ENCODE measurements at places on chromosomes 7 and 10.

- peaks cover 32% of the 10 kb centered on the region for H3K4me1 ChIP-seq
- no peaks in the 10 kb centered on the region for H3K27me3 ChIP-seq
- DNase-seq: no peak
- peak overlapping the region; percentile 99 for H3K27ac ChIP-seq
These were observed 2.4 kb upstream of the ARID5B start for GRCh38 chr10:61899069-61899531.

- DNase-seq: no peak
- no peak overlapping the region for H3K4me3 ChIP-seq
- H3K4me1 ChIP-seq: peaks cover 58% of the 10 kb centered on the region
These were observed 37.1 kb upstream of the EZH2 start for GRCh38 chr7:148921189-148921588.

- H3K36me3 ChIP-seq: no peaks in the 10 kb centered on the region
- H3K27ac ChIP-seq: no peak overlapping the region
- H3K4me3 ChIP-seq: no peak overlapping the region
- peaks cover 15% of the 10 kb centered on the region for H3K4me1 ChIP-seq
- peaks cover 5% of the 10 kb centered on the region for H3K27me3 ChIP-seq
These were observed 408.1 kb downstream of the AUTS2 start for GRCh38 chr7:70006261-70006920.

DNA sequence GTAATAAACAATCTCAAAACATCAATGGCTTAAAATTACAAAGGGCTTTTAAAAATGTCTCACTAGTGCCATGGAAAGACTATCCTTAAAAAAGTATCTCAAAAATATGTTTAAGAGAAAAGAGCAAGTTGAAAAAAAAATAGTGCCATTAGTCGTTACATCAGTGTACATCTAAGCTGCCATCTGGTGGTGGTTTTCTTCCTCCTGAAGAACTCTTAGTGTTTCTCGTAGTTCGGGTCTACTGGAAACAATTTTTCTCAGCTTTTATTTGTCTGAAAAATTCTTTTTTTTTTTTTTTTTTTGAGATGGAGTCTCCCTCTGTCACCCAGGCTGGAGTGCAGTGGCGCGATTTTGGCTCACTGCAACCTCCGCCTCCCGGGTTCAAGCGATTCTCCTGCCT lies 5.9 kb upstream of the GARIN1A start:
- no peak overlapping the region for H3K4me3 ChIP-seq
- H3K36me3 ChIP-seq: peaks cover 12% of the 10 kb centered on the region
- H3K27me3 ChIP-seq: no peaks in the 10 kb centered on the region
- H3K27ac ChIP-seq: no peak overlapping the region

DNA sequence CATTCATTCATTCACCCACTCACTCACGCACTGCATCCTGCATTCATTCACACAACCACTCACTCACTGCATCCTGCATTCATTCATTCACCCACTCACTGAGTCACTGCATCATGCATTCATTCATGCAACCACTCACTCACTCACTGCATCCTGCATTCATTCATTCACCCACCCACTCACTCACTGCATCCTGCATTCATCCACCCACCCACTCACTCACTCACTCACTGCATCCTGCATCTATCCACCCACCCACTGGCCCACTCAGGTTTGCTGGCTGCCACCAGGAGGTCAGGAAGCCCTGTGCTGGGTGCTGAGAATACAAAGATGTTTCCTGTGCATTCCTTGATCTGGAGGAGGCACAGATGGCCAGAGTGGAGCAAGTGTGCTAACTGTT lies 2.3 kb upstream of the SNX8 start:
- peaks cover 4% of the 10 kb centered on the region for H3K36me3 ChIP-seq
- no peak overlapping the region for H3K27ac ChIP-seq
- no peak for DNase-seq
- peaks cover 11% of the 10 kb centered on the region for H3K4me1 ChIP-seq
- no peaks in the 10 kb centered on the region for H3K27me3 ChIP-seq
